ENCODE measurements at places on chromosomes 6 and 20.

DNA sequence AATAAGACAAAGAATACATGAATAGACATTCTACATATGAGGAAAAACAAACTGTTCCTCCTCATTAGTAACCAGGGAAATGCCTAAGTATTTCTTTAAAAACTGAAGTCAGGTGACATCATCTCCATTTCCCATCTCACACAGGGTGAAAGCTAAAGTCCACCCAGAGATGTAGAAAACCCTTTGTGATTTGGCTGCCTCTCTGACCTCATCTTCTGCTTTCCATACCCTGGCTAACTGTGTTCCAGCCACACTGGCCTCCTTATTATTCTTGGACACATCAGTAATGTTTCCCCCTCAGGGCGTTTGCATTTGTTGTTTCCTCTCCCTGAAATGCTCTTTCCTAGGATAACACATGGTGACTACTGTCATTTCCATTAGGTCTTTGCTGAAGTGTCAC lies 40.4 kb downstream of the ESF1 start:
- DNase-seq = no peak

- DNase-seq = no peak
These were observed 3.4 kb downstream of the CBLN4 start for GRCh38 chr20:56001890-56002289.

GRCh38 chr6:41777551-41778285 lies 2.0 kb downstream of the FRS3 start:
- no peak for DNase-seq

- DNase-seq = no peak
These were observed 141.7 kb downstream of the BACH2 start for GRCh38 chr6:90154755-90155470.

DNA sequence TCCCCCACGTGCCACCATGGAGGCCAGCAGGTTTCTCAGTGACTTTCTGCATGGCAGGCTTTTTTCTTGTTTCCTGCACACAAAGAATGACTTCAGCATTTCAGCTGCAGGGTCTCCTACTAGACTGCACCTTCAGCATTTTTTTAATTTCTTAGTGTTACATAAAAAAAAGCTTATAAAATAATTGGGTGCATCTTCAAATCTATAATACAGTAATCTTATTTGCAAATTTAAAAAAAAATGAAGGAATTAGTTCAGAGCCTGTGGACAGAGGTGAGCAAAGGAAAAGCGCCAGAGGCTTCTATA lies 57.6 kb downstream of the FAM50B start:
- DNase-seq = no peak

- DNase-seq = no peak
These were observed 23.2 kb upstream of the AHI1 start for GRCh38 chr6:135520781-135521180.

GRCh38 chr6:24376871-24377270 lies 19.0 kb upstream of the DCDC2 start:
- DNase-seq = no peak

DNA sequence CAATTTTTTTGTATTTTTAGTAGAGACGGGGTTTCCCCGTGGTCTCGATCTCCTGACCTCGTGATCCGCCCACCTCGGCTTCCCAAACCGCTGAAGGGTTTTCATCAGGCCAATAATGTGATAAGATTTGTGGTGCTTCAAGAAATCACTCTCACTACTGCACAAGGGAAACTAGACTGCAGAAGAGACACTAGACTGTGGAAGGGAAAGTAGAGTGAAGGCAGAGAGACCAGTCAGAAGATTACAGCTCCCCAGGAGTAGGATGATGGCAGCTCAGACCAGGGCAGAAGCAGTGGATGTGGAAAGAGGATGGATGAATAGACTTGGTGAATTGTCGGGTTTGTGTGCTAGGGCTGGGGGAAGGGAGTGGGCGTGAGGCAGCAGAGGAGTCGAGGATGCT lies 48.0 kb upstream of the GTSF1L start:
- DNase-seq = no peak

- DNase-seq = no peak
These were observed 77.8 kb upstream of the BHLHE23 start for GRCh38 chr20:63084563-63084927.

DNA sequence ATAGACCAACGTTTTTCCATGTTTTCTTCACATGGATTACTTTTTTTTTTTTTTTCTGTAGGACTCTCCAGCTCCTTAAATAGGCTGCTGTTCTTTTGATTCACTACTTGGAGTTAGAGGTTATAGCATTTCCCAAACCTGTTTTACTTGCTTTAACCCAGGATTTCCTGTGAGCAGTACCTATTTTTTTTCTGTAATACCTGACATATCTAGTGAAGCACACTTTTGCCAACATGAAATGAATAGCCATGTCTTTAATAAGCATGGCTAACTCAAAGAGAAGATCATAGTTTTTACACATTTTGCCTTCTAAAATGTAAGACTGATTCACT lies 137.0 kb downstream of the FOXA2 start:
- no peak for DNase-seq

DNA sequence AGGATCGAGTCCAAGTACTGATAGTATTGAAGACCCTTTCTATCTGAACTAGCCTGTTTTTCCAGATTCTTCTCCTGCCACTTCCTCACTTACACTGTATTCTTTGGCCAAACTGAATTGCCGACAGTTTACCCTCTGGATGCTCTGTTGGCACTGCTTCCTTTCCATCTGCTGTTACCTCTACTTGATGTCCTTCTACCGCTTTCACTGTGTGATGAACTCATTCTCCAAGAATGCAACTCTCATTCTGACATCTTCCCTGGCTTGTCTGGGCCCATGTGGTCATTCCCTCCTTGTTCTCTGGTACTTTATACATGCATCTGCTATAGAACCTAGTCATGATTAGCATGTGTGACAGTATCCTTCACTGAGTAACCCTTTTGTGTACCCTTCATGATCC lies 16.3 kb downstream of the RPRD1B start:
- DNase-seq = no peak

- no peak for DNase-seq
These were observed 30.6 kb upstream of the PPP1R14C start for GRCh38 chr6:150112233-150112632.

DNA sequence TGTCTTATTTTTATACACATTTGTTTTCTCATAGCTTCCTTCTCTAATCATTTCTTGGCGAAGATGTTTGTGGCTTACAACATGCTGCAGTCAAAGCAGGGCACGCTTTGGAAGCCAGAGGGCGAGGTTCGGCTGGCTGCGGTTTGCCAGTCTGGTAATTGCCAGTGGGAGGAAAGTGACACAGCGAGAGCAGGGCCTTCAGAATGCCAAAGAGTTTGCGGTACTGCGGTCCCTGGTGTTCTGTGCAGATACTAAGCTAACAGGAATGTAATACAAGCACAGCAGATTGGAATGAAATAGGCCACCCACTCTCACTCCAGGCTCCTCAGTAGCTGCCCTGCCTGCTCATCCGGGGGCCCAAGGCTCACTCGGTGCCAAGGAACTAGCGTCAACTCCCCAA lies 58.7 kb upstream of the TGM3 start:
- no peak for DNase-seq

- no peak for DNase-seq
These were observed 51.6 kb upstream of the PMEPA1 start for GRCh38 chr20:57761413-57761734.

- no peak for DNase-seq
These were observed 12.5 kb upstream of the ERVFRD-1 start for GRCh38 chr6:11123978-11124377.

- no peak for DNase-seq
These were observed 32.4 kb upstream of the RPP40 start for GRCh38 chr6:5036269-5036668.

GRCh38 chr20:63635431-63636141 lies 8.7 kb upstream of the GMEB2 start:
- peak; percentile 60 for DNase-seq

DNA sequence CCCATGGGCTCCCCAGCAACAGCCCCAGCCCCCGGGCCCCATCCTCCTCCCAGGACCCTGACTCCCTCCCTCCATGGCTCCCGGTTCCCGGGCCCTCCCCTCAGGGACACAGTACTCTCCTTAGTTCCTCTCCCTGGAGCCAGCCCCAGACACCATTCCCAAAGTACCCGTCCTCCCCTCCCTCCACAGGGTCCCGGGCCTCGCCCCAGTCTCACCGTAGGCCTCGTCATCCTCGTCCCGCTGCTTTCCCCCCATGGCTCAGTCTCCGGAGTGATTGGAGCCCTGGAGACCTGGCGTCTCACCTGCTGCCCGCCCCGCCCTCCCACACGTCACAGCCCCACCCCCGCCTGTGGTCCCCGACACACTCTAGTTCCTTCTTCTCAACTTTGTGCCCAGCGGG lies at the start of gene SLC44A4:
Gene SLC44A4 (minus strand): TSS at position 272 of the 400 bp plus-strand sequence. CDS start 17 bp downstream, at position 255.
- no peak for DNase-seq

DNA sequence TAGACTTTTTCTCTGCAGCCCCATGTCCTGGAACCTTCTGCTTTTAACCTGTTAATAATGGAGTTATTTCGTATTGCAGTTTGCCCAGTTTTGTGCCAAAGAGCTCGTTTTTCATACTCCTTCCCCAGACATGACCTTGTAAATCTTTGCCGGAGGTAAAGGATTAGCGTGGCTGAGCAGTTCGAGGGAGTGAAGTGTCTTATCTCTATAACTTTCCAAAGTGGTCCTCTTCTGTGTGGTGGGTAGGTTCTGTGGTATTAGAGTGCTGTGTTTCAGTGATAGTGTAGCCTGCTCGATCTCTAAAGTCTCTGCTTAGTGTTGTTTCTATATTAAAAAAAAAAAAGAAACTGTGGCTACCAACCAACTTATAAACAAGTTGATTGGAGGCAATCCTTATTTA lies 67.5 kb downstream of the FARS2 start:
- no peak for DNase-seq

GRCh38 chr6:19866173-19866984 lies 29.2 kb downstream of the ID4 start:
- no peak for DNase-seq

DNA sequence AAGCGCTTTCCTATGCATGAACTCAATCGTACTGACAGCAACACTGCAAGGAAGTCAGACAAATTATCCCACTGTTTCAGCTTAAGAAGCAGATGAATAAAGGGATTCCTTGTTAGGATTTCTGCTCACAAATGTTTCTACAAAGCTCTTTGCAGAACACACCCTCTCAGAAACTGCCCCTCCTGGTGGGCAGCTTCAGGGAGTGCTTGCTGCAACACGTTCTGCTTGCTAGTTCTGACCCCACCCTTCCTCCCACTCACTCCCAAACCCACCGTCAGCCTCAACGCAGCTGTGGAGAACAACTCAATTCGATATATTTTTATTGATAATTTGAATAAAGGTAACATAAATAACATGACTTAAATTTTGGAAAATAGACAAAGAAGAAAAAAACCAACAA lies 250.8 kb upstream of the PRDM1 start:
- DNase-seq = no peak

All from T-helper 9 cell (primary cell).